ENCODE measurements at places on chromosomes 11 and 22.

DNA sequence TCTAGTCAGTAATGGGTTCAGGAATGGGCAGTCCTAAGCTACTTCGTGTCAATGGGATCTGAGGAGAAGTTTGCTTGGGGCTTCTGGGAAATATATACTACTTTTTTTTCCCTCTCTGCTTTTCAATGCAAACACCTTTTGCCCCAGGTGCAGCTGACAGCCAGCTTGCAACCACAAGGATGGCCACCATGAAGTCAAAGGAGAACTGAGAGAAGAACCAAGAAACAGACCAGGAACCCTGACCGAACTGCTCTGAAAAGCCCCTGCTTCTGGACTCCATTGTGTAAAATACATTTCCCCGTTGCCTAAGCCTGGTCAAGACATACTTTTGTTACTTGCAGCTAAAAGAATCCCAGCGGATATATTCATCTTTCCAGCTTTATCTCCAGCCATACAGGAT is 20.1 kb upstream of the CD44 start:
- no peak for DNase-seq
- H3K27me3 ChIP-seq = no peaks in the 10 kb centered on the region
- H3K4me1 ChIP-seq = peaks cover 98% of the 10 kb centered on the region
- peak overlapping the region; percentile 91 for H3K27ac ChIP-seq
- no peaks in the 10 kb centered on the region for H3K36me3 ChIP-seq

DNA sequence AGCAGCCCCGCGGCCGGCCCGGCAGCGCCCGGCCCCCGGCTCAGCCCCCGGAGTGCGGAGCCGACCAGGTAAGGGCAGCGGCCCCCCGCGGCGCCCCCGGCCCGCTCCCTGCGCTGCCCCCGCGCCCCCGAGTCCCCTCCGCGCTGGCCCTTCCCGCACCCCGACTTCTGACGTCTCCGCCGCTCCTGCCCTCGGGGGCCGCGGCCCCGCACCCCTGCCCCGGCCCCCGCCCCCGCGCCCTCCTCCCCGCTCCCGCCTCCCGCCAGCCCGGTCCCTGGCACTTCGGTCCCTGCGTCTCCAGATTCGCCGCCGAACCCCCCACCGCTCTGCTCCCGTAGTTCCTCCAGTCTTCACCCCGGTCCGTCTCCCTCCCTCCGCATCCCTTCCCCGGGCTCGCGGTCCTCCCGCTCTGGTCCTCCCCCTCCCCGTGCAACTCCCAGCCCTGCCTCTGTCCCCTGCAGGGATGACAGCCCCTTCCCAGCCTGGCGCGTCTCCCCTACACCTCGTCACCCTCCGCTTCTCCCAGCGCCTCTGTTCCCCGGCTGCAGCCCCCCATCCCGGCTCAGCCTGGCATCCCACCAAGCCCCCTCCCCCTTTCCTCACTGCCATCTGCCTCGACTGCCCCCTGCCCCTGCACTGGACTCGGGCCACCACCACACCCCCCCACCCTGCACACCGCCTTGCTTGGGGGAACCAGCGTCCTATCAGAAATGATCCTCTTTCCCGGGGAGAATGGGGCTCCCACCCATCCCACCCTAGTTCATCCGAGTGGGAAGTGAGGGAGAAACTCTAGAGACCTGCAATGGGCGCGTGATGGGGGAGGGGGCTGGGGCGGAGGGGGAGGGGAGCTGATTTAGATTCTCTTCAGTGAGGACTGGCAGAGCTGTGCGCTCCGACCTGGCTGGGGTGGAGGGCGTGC is 531 bp downstream of the GRIK4 start:
- H3K27ac ChIP-seq = no peak overlapping the region
- peak overlapping the region; percentile 58 for H3K4me3 ChIP-seq
- no peaks in the 10 kb centered on the region for H3K36me3 ChIP-seq
- peaks cover 3% of the 10 kb centered on the region for H3K4me1 ChIP-seq
- DNase-seq = no peak
- peaks cover 50% of the 10 kb centered on the region for H3K27me3 ChIP-seq

DNA sequence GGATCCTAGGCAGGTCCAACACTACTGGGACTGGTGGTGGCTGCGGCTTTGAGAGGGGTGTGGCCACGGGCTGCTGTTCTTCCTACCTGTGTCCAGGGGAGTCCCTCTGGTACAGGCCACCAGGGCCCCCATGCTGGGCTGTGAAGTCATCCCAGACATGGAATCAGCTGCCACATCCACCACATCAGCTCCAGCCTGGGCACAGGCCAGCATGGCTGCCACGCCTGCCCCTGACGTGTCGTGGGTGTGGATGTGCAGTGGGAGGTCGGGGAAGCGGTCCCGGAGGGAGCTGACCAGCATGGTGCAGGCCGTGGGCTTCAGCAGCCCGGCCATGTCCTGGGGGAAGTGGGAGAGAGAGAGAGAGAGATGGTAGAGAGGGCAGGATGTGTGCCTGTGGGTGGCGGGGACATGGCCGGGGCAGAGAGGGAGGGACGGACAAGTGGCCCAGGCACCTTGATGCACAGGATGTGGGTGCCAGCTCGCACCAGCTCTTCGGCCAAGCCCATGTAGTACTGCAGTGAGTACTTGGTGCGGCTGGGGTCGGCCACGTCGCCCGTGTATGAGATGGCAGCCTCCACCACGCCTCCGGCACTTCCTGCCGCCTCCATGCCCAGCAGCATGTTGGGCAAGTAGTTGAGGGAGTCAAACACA is 6.2 kb upstream of the LRFN4 start:
- H3K4me3 ChIP-seq = no peak overlapping the region
- no peak for DNase-seq
- H3K36me3 ChIP-seq = peaks cover 10% of the 10 kb centered on the region

GRCh38 chr22:22019659-22020424 is 37.3 kb upstream of the TOP3B start:
- no peak overlapping the region for H3K4me3 ChIP-seq
- no peaks in the 10 kb centered on the region for H3K27me3 ChIP-seq
- no peak for DNase-seq
- H3K4me1 ChIP-seq = peaks cover 27% of the 10 kb centered on the region
- peaks cover 8% of the 10 kb centered on the region for H3K36me3 ChIP-seq

GRCh38 chr22:25048659-25049647 is 96.4 kb downstream of the KIAA1671 start:
- peak; percentile 37 for DNase-seq
- peaks cover 5% of the 10 kb centered on the region for H3K27me3 ChIP-seq
- no peak overlapping the region for H3K4me3 ChIP-seq
- H3K27ac ChIP-seq = no peak overlapping the region
- no peaks in the 10 kb centered on the region for H3K36me3 ChIP-seq

- peaks cover 79% of the 10 kb centered on the region for H3K36me3 ChIP-seq
- H3K27ac ChIP-seq = no peak overlapping the region
- no peak for DNase-seq
- H3K4me1 ChIP-seq = peaks cover 72% of the 10 kb centered on the region
Measured at GRCh38 chr22:29377979-29378378, 10.4 kb downstream of the AP1B1 start.

DNA sequence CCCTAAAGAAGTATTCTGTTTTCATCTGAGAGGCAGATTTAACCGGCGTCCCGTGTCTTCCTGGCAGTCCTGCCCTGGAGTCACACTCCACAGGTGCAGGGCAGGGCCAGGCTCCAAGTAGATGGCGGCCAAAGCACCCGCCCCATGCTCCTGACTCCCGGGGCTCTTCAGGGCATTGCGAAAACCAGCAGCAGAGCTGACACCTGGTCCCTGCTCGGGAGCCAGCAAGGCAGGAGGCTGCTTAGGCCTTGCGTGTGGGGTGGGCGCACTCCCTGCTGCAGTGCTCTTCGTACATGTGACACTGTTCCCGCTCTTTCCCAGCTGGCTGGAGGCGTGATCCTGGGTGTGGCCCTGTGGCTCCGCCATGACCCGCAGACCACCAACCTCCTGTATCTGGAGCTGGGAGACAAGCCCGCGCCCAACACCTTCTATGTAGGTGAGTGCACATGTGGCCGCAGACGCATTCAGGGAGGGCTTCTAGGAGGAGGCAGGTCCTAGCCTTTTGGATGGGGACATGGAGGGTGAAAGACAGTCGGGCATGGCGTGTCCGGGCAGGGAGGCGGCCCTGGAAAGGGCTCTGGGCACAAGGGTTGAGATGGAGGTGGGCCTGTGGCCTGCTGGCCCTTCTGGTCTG is 10.3 kb upstream of the TSSC4 start:
- H3K36me3 ChIP-seq = peaks cover 12% of the 10 kb centered on the region
- no peaks in the 10 kb centered on the region for H3K27me3 ChIP-seq
- no peak for DNase-seq
- peaks cover 90% of the 10 kb centered on the region for H3K4me1 ChIP-seq

DNA sequence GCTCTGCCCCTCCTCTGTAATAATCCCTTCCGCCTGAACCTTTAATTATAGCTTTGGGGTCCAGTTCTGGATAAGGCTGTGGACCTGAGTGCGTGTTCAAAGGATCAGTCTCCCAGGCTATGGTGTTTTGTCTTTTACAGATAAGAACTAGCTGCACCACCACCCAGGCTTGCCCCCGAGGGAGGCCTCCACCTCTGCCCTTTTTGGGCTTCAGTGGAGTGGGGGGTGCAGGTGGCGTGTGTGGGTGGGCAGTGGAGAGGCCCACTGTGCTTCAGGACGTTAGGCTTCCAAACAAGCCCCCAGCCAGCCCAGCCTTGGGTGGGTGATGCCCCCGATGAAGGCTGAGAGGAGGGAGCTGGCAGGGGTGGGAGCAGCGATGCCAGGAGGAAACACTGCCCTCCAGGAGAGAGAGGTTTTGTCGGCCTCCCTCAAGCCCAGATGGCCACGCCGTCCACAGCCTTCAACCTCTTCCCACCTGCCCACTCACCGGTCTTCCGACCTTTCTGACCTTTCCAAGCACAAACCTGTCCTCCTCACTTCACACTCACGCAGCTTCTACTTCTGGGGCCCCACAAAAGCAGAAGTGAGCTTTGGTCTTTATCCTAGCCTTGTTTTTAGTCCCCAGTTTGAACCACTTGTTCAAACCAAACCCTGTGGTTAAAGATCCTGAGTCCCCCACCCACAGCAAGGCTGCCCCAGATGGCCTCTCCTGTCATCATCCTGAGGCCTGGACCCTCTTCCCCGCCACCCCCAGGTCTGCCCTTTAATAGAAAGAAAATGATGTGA is 20.4 kb downstream of the PSMD13 start:
- H3K36me3 ChIP-seq = peaks cover 19% of the 10 kb centered on the region
- no peaks in the 10 kb centered on the region for H3K27me3 ChIP-seq
- H3K27ac ChIP-seq = peak overlapping the region; percentile 54
- H3K4me1 ChIP-seq = peaks cover 30% of the 10 kb centered on the region

DNA sequence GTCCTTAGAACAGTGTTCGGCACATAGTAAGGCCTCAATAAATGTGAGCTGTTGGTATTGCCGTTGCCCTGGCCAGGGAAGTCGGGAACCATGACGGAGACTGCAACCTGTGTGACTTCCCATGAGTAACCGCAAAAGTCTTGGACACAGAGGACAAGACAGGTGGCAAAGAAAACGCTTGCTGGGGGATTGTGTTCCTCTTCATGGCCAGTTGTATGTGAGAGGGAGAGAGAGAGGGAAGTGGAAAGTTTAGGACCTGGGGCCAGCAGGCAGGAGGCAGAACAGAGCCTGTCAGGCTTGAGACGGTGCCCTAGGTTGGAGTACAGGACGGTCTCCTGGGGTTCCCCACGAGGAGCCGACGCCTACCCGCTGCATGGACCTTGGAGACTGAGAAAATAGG is 90.2 kb downstream of the CEP164 start:
- no peak overlapping the region for H3K27ac ChIP-seq
- H3K36me3 ChIP-seq = peaks cover 5% of the 10 kb centered on the region
- H3K4me1 ChIP-seq = no peaks in the 10 kb centered on the region
- DNase-seq = no peak

DNA sequence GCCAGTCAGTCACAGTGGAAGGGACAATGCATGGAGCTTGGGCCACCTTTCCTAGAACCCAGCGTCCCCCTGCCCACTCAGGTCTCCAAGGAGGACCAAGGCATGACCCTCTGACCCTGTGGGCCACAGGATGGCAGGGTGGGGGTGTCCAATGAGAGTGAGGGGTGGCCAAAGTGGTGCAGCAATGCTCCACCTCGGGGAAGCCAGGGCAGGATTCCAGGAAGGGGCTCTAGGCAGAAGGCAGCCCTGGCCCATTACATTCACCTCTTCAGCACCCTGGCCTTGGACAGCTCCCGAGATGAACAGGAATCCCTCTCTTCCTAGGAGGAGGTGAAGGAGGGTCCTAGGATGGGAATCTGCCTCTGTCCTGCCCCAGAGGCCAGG is 597.5 kb downstream of the BRD1 start:
- H3K27ac ChIP-seq = no peak overlapping the region
- H3K4me1 ChIP-seq = no peaks in the 10 kb centered on the region
- no peak for DNase-seq

GRCh38 chr11:112538534-112539280 is 278.0 kb upstream of the PLET1 start:
- no peaks in the 10 kb centered on the region for H3K4me1 ChIP-seq
- no peaks in the 10 kb centered on the region for H3K36me3 ChIP-seq
- DNase-seq = no peak
- H3K27me3 ChIP-seq = peaks cover 18% of the 10 kb centered on the region
- H3K27ac ChIP-seq = no peak overlapping the region

DNA sequence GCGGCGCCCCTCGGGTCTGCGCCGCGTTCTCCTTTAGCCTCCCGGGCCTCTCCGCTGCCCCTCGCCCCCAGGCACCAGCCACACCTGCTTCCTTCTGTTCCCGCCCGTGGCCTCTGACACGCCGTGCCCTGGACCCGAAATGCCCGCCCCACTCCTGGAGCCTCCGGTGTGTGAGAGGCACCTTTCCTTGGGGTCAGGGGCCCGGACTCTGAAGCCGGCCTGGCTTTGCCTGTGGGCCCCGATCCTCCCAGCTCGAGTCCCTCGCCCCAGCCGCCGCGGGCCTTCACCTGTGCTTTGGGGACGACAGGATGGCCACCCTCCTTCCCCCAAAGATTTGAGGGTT is 661 bp upstream of the CDPF1 start:
- peak overlapping the region; percentile 87 for H3K4me3 ChIP-seq
- no peak for DNase-seq
- H3K4me1 ChIP-seq = peaks cover 18% of the 10 kb centered on the region
- H3K36me3 ChIP-seq = peaks cover 9% of the 10 kb centered on the region

DNA sequence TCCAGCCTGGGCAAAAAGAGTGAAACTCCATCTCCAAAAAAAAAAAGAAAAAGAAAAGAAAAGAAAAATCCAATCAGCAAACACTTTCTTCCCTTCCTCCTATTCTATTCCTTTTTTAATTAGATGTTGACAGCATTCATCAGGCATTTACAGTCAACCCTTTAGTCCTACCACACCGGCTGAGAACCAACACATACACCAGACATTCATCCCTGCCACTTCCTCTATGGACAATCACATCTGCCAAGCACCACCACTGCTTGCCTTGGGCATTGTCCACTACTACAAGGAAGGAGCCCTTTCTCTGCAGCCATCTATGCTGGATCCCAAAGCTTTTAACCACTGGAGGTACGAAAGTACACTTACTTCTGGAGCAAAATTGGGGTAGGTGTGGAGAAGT is 9.4 kb upstream of the SLN start:
- H3K36me3 ChIP-seq = no peaks in the 10 kb centered on the region
- H3K4me3 ChIP-seq = no peak overlapping the region
- H3K4me1 ChIP-seq = no peaks in the 10 kb centered on the region
- H3K27me3 ChIP-seq = peaks cover 5% of the 10 kb centered on the region
- H3K27ac ChIP-seq = no peak overlapping the region

GRCh38 chr22:35633520-35633919 is 14.7 kb upstream of the APOL6 start:
- DNase-seq = no peak
- H3K27me3 ChIP-seq = peaks cover 19% of the 10 kb centered on the region
- H3K4me3 ChIP-seq = no peak overlapping the region
- peaks cover 8% of the 10 kb centered on the region for H3K4me1 ChIP-seq
- no peak overlapping the region for H3K27ac ChIP-seq
- no peaks in the 10 kb centered on the region for H3K36me3 ChIP-seq

Data from activated B cell treated with CpG ODN at 0.5 μM for 24 hours (primary cell).